ENCODE measurements at places on chromosomes 2 and 18.

DNA sequence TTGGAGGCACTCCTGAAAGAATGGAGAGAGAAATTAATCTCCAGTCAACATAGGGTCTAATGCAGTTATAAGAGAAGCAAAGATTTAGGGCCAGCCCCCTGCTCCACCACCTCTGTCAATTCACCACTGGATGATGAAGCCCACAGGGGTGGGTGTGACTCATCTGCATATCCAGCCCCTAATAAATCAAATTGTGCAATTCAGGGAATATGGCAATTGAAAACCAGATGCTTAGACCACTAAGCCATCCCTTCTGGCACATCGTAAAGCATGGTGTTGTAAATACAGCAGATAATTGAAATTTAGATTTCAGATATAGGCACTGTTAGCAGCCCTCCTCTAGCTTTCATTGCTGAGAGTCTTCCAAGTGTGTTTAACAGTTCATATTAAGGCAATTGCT lies 541.4 kb downstream of the PARD3B start:
- no peak for DNase-seq

- DNase-seq, result no peak
Measured at GRCh38 chr2:200655918-200656580, 70.2 kb downstream of the AOX1 start.

DNA sequence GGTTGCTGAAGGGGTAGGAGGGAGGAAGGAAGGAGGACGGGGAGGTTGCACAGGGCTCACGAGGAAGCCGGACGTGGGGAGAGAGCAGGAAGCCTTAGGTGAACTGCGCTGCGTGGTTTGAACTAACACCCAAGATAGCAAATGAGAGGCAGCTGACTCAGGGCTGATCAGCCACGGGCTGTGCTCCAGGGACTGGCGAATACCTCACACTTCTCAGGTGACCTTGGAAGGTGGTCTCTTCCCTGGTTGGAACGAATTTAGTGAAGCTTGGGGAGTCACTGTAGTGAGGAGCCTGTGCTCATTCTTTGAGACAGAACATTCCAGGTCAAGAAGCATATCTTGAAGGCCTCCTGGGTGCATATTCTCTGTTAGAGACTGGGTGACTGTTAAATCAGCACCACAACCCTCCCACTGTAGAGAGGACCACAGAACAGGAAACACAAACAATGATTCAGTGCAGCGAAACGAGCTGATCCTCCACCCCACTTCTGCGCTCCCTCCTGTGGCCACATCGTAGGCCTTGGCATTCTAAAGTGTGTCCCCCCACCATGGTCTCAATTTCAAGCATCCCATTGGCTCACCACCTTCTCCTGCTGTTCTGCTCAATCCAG lies 33.8 kb downstream of the TOGARAM2 start:
- no peak for DNase-seq

DNA sequence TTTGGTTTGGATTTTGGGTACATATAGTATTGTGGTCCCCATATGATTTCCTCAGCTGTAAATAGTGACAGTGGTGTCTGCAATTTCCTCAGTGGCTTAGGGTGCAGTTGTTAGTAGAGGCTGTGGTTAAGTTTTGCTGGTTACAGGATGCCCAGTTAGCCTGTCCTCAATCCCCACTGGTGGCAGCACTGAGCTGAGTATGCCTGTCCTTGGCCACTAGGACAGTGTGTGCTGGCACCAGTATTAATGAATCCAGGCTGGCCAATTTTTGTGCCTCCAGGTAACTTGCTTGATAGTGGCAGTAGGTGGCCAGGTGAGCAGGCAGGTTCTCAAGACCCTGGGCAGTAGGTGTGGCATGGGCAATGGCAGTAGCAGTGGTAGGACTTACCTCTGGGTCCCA lies 973.1 kb downstream of the TMEM182 start:
- DNase-seq, result peak; percentile 1

DNA sequence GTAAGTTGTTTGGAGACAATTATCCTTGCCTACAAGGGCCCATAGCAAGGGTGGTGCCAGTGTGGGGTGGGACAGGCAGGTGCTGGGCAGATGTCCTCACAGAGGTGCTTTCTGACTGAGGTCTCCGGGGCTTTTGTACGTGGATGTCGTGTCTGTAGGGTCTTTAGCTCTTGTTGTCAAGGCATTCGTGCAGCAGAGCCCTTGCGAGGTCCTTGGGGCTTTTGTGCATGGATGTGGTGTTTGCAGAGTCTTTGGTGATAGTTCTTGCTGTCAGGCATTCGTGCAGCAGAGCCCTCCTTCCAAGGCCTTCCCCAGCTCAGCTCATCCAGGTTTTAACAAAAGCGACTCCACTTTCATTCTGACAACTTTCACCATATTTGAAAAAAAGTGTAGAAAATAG lies 116.0 kb upstream of the TMEM18 start:
- no peak for DNase-seq

GRCh38 chr2:63846487-63846886 lies 4.8 kb downstream of the UGP2 start:
- no peak for DNase-seq

DNA sequence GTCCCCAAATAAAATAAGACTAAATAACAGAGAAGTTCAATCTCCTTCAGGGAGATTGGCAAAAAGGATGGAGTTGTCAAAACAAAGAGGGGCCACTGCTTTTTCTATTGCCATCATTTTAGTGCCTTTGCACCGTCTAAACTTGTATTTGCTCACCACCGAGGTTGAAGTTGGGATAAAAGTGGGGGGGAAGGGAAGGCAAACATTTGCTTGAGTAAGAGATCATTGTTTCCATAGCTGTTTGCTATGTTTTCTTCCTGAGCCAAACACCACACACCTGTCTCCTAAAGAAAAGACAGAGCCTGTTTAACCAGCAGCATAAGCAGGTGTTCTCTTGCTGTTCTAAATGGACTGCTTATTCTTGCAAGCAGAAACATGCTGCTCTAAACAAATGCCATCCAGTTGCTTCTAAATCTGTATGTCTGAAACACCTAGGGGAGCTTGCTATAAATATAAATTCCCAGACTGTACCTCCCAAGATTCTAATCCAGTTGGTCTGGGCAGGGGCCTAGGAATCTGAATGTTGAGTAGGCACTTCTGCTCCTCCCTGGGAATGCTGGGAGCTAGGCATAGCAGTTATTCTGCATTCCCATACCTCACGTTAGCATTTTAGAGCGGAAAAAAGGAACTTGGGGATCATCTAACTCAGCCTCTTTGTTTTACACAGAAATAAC lies 179.4 kb upstream of the ARL4C start:
- DNase-seq, result no peak

GRCh38 chr2:161159456-161160225 lies 587 bp upstream of the TANK start:
- DNase-seq, result peak; percentile 19

DNA sequence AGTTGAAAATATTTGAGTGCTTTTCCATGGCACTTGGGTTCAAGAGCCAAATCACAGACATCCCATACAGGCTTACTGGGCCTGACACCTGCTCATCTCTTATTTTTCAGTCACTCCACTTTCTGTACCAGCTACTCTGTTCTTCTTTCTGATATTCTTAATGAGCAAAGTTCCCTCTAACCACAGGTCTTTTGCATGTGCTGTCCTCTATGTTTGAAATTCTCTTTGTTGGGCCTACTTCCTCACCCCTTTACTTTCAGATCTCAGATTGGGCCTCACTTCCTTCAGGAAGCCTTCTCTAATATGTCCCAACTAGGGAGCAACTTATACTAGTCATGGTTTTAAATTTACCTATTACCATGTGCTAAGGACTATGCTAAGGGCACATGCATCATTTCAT lies 81.8 kb upstream of the RBMS1 start:
- DNase-seq, result no peak

GRCh38 chr2:238203973-238204683 lies 633 bp upstream of the ILKAP start:
- peak; percentile 62 for DNase-seq

DNA sequence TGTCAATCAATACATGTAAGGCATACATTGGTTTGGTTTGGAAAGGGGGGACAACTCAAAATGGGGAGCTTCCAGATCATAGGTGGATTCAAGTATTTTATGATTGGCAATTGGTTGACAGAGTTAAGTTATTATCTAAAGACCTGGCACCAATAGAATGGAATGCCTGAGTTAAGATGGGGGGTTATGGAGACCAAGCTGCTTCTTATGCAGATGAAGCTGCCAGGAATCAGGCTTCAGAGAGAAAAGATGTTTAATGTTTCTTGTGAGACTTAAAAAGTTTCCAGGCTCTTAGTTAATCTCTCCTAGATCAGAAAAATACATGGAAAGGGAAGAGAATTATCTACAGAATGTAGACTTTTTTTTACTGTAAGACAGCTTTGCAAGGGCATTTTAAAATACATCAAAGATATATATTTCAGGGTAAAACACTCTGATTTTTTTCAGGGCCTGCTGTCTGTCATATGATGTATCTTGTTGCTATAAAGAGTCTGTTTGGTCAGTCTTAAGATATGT lies 1343.2 kb upstream of the LRRTM1 start:
- no peak for DNase-seq

DNA sequence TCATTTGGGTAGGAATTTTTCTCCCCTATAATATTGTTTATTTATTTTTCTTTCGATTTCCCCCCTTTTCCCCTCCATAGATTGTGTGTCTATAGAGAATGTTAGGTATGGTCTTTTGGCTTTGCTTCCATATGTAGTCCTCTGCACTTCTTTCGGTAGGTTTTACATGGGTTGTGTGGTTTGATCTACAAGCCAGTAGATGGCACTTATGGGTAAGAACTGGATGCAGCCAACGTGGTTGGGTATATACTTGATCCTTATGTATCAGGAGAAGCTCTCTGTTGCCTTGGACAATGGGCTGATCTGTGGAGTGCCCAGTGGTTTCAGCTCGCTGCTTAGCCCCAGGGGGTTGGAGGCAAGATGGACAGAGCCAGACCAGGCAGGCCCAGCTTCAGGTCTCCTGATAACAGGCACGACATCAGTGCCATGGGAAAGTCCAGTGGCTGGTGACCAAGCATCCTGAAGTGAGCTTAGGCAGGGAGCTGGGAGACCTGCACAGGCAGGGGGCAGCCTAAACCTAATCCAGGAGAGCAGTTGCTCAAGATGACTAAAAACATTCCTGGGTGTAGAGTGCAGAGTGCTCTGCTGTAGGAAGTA lies 488.3 kb downstream of the CCDC85A start:
- no peak for DNase-seq

GRCh38 chr2:32627814-32628579 lies at the start of gene TTC27:
Gene TTC27 (plus strand): TSS chr2:32628050. CDS start chr2:32628293, 243 bp downstream.
- peak; percentile 96 for DNase-seq

DNA sequence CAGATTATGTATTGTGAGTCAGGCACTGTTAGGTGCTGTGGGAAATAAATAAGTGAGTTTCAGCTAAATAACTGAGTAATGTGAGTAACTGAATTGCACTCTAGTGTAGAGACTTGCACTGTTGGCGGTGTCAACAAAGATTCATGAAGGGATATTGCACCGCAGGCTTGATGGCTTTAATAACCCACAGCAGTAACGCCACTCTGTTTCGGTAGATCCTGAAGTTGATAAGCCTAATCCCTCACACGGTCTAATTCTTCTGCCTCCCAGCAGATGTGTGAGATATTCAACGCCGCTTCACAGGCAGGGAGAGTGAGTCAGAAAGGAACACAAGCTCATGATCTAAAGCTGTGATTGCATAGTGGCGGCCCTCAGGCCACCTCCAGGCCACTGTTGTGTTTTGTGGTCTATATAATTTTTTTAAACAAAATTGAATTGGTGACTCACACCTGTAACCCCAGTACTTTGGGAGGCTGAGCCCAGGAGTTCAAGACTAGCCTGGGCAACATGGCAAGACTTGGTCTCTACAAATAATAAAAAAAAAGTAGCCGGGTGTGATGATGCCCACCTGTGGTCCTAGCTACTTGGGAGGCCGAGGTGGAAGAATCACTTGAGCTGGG lies 94.3 kb downstream of the LIPG start:
- no peak for DNase-seq

All from erythroblast (primary cell).